Skin of body (tissue), 3 donors: ENCODE measurements at places on chromosomes 2 and 18. TPM values are rescaled to one million over a fixed set of nuclear protein-coding genes. Genes with fewer than 3 reads are reported as not detected.

DNA sequence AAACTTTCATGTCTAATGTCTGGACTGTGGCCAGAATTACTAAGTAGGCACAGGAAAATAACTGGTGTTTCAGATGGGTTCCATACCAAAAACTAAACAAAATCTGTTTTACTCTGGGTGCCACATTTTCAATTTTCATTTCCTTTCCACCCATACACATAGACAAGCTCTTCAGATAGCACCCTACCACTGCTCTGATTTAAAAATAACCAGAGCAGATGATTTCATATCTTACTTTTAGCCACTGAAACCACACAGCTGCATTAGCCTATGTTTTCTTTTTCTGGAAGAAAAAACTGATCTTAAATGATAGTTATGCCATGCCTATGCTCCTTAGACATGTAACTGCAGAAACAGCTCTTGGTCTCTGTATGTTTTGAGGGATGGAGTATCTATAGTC lies 647.6 kb downstream of the CPS1 start:
- DNase-seq, result no peak

DNA sequence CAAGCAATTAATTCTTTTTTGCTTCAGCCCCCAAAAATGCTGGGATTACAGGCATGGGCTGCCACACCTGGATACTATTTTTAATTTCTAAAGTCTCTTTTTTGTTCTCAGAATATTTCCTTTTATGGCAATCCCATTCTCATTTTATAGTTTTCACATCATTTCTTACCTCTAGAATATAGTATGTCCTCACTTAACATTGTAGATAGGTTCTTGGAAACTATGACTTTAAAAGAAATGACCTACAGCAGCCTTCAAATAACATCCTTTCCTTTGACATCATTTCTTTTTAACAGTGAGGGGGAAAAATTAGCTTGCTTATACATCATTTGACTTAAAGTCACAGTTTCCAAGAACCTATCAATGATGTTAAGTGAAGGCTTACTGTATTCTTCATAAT lies 31.6 kb downstream of the RBBP8 start:
- DNase-seq, result no peak

The KIF3C gene
- 6.3 TPM for total RNA-seq

- no peak for DNase-seq
Measured at GRCh38 chr2:1727796-1728474, 16.4 kb downstream of the PXDN start.

DNA sequence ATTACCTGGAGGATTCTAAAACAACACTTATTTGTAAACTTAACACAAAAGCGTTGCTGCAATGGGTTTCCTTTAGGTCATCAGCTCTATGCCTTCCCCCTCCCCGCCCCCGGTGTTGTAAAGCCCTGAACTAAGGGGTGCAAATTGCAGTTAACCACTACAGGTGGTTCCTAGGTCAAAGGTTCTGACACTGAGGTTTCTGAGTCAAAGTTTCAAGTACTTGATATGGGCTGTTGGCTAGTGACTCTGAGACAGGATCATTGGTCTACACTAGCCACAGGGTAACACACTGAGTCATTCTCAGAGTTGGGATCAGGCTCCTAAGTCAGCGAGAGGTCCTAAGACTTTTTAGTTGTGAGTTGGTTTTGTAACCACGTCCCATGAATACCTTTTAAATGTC lies 15.4 kb downstream of the IL1B start:
- DNase-seq, result no peak

- no peak for DNase-seq
Measured at GRCh38 chr2:2901384-2902345, 476.0 kb downstream of the EIPR1 start.

DNA sequence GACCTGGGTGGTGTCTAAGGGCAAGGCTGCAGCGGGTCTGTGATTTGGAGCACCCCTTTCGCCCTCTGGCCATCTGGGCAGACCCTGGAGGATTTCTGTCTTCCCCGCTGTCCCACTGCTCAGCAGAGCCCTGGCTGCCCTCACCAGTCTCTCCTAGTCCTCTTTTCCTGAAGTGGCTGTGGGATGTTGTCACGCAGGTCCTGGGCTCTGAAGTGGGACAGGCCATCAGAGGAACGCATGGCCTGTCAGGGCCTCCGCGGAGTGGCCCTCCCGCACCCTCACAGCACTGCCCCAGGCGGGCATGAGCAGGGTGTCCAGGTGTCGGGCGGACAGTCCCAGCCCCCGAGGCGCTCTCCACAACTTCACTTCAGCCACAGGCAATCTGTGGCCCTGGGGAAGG lies 1.1 kb upstream of the TMEM185B start:
- DNase-seq, result no peak

- no peak for DNase-seq
Measured at GRCh38 chr2:95072424-95072823, 46.9 kb downstream of the MAL start.
